ENCODE measurements at places on chromosomes 11 and 22. TPM values are rescaled to one million over a fixed set of nuclear protein-coding genes. Genes with fewer than 3 reads are reported as not detected.

MUC5B gene
- under 0.01 TPM for polyA plus RNA-seq

SPON1 gene
- polyA plus RNA-seq, result 6.9 TPM

NCR3LG1 gene
- polyA plus RNA-seq, result 0.13 TPM

PKP3 gene
- polyA plus RNA-seq, result 0.37 TPM

SCGB2A2 gene
- not detected for polyA plus RNA-seq

LGALS12 gene
- polyA plus RNA-seq, result 15.5 TPM

SLC22A25 gene
- polyA plus RNA-seq, result not detected

Measured in adrenal gland (tissue), 19 donors.